ENCODE measurements at places on chromosomes 16 and 17.

- no peak for DNase-seq
Measured at GRCh38 chr16:56013962-56014552, 138.9 kb upstream of the CES5A start.

DNA sequence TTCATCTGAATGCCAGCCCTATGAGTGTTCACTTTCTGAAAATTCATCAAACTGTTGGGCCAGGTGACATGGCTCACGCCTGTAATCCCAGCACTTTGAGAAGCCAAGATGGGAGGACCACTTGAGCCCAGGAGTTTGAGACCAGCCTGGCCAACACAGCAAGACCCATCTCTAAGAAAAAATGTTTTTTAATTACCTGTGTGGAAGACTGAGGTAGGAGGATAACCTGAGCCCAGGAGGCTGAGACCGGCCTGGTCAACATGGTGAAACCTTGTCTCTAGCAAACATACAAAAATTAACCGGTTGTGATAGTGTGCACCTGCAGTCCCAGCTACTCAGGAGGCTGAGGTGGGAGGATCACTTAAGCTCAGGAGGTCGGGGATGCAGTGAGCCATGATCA lies 10.3 kb downstream of the MYH11 start:
- DNase-seq, result no peak

- DNase-seq, result no peak
Measured at GRCh38 chr16:50083996-50084395, 18.2 kb downstream of the HEATR3 start.

- DNase-seq, result no peak
Measured at GRCh38 chr16:24258791-24259190, 2.7 kb downstream of the CACNG3 start.

DNA sequence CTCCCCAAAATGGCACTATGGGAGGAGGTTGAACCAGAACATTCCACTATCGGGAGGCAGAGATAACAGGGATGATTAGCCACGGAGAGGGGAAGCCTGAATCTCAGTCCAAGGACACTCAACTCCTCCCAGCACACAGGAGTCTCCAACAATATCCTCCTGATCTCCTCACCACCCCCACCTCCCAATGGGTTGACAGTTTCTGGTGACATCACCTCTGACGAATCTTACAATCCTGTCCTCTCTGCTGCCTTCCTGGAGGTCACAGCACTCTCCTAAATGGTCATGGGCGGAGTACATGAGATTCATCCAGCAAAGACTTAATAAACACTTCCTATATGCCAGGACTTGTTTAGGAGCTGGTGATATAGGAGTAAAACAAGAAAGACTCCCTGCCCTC lies 80.9 kb downstream of the SLC6A2 start:
- DNase-seq, result no peak

- no peak for DNase-seq
Measured at GRCh38 chr17:916315-916714, 63.3 kb downstream of the NXN start.

DNA sequence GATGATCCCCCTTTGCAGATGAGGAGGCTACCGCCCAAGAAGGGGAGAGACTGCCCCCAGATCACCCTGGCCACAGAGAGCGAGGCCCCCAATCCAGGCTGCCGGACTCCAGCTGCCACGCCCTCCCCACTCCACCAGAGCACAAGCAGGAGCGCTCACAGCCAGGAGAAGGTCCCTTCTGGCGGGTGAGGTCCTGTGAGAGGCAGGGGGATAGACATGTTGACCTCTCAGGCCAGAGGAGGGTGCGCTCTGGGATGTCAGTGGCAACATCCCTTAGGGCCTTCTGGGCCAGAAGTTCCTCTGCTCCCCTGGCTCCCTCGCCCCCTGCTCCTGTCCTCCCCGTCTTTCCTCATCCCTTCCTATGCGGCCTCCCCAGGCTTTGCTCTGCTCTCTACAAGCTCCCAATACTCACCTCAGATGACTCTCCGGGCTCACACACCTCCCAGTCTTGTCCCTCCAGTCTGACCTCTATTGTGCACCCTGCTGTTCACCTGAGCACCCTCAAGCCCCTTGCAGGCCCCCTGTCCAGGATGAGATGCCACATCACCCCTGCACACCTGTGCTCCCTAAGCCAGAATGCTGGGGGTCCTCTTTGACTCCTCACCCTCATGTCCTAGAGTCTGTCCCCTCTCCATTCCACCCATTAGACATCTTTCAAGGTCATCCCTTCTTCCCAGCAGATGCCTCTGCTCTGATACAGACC lies 5.0 kb upstream of the NXPH3 start:
- no peak for DNase-seq

DNA sequence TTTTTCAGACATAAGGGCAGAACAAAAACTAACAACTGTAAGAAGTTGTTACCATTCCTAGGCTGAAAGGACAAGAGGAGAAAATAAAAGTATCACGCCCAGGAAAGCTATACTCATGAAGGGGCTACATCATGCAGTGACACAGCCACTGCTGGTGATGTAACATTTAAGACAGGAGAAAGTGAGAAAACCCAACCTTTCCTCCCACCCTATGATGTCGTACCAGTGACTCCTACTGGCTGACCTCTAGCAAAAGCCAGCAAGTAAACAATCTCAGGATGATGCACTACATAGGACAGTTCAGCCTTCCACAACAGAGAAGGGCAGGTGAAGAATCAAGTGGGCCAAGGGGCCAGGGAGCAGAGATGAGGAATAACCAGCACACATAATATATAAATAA lies 14.0 kb upstream of the OR1E2 start:
- DNase-seq, result no peak

- DNase-seq, result no peak
Measured at GRCh38 chr17:49574945-49575678, 559 bp upstream of the NXPH3 start.

GRCh38 chr17:33992113-33992512 lies 263.0 kb upstream of the CCL2 start:
- no peak for DNase-seq

- DNase-seq, result no peak
Measured at GRCh38 chr16:46739934-46740333, 8.2 kb downstream of the MYLK3 start.

- no peak for DNase-seq
Measured at GRCh38 chr16:60788631-60789030, 1247.6 kb downstream of the CDH8 start.

Measured in stimulated activated CD8-positive, alpha-beta memory T cell treated with anti-CD3 and anti-CD28 coated beads, Interleukin-7, amount 100 ng/mL, for 4 hours (primary cell).